Fibroblast of skin of right biceps (primary cell): ENCODE measurements at places on chromosomes 1 and 21.

- no peak for DNase-seq
Observed at GRCh38 chr1:98688110-98688739, 26.7 kb downstream of the SNX7 start.

- no peak for DNase-seq
Observed at GRCh38 chr1:6459850-6460265, 6.1 kb downstream of the TNFRSF25 start.

- DNase-seq = no peak
Observed at GRCh38 chr1:93699503-93700168, 18.0 kb upstream of the BCAR3 start.

DNA sequence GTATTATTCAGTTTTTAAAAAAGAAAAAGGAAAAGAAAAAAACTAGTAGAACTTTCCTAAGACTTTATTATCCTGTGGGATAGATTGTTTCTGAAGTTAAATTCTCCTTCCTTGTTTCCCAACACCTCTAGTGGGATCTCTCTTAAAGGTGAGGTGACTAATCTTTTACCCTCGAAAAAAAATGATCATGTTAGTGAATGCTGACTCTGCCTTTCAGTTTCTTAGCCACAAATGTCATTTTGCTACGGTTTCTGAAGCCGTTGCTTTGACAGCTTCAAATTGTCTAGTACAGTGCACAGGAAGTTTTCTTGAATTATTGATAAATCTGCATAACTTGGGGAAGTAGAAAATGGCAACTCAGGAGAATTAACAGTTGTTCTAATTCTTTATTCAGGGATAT lies 13.0 kb upstream of the NEK7 start:
- no peak for DNase-seq

- DNase-seq = peak; percentile 72
Observed at GRCh38 chr1:182608845-182609610, 4.8 kb upstream of the RGS16 start.

DNA sequence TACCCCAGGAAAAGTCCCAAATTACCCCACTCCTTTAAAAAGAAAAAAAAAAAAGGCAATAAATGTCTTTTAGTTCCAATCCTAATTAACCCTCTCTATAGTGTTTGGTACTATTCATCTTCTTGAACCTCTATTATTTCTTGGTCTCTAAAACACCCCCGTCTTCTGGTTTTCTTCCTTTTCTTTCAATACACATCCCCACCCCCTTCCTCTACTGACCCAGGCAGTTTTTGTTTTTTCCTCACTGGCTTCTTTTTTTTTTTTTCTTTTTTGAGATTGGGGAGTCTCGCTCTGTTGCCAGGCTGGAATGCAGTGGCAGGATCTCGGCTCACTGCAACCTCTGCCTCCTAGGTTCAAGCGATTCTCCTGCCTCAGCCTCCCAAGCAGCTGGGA lies 26.1 kb downstream of the EGLN1 start:
- DNase-seq = no peak

DNA sequence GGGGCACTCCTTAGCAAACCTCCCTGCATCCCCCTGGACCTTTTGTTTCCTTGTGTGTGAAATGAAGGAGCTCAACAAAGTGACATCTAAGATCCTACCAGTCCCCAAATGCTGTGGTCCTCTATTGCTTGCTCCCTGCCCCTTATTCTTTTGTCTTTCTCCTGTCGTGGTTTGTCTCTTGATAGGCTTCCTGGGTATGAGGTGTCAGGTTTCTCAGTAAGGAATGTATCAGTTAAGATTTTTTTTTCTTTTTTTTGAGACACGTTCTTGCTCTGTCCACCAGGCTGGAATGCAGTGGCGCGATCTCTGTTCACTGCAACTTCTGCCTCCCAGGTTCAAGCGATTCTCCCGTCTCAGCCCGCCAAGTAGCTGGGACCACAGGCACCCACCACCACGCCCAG lies 16.8 kb downstream of the CNIH3 start:
- peak; percentile 78 for DNase-seq

DNA sequence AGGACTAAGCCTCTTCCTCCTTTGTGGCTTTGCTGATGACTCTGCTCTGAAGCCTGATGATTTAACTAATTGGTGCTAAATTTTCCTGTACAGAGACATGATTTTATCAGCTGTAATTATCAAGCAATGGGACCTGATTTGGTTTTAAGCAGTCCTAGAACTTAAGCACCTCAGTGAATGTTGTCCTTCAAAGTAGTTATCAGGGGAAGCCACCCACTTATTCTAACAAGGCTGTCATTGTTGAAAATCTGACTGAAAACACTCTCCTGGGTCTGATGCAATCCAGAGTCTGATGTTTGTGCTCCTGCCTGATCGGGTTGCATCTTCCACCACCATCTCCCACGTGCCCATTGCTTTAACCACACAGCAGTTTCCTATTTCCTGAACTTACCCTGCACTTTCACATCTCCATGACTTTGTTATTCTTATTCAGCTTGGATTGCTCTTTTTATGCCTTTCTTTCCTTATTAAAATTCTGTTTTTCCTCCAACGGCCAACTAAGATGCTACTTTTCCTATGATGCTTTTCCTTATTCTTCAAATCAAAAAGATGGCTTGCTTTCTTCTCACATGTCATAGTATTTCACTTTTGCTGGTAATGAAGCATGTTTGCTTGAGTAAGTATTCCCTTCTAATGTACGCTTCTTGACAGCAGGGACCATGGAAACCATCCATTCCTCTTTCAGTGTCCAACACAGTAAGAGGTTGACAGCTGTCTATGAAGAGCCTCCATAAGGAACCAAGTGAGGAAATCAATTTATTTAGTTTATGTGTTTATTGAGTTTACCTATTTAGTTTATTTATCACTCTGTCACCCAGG lies 55.0 kb downstream of the S1PR1 start:
- peak; percentile 80 for DNase-seq

DNA sequence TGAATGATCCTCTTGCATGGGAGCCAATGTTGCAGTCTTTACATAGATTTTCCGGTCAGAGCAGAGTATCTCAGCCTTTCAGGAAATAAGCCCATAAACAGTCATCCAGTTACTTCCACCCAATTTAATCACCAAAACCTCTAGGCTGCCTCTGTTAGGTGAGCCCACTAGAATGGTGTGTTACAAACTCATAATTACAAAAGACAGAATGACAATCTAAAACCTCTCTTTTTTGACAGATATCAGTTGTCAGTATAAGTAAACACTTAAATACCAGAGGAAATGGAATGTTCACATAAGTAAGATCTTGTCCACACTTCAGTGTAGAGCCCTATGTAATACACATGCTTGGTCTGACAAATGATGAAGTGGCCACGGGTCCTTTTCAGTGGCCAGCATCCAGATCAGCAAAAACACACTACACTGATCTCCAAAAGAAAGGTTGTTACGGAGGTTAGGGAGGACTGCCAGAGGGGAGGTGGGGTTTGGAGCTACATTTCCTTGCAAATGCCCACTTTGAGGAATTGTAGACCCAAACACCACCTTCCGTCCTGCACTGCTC lies 71.3 kb upstream of the FBXO28 start:
- no peak for DNase-seq

DNA sequence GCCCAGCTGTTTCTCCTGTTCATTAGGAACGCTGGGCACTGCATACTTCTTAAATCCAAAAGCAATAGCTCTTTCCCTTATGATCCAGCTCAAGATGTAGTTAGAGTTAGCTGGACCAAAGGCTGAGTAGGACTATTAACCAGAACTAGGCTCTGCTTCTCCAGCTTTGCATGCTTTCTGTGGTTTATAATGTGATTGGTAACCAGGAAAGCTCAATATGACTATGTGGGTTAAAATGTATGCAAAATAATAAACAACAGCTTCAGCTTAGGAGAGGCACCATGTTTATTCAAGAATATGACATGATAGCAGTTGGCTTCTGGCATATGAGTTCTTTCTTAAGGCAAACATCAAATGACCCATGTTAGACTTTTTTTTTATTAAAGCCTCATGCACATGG lies 73.8 kb downstream of the LYPLAL1 start:
- no peak for DNase-seq

DNA sequence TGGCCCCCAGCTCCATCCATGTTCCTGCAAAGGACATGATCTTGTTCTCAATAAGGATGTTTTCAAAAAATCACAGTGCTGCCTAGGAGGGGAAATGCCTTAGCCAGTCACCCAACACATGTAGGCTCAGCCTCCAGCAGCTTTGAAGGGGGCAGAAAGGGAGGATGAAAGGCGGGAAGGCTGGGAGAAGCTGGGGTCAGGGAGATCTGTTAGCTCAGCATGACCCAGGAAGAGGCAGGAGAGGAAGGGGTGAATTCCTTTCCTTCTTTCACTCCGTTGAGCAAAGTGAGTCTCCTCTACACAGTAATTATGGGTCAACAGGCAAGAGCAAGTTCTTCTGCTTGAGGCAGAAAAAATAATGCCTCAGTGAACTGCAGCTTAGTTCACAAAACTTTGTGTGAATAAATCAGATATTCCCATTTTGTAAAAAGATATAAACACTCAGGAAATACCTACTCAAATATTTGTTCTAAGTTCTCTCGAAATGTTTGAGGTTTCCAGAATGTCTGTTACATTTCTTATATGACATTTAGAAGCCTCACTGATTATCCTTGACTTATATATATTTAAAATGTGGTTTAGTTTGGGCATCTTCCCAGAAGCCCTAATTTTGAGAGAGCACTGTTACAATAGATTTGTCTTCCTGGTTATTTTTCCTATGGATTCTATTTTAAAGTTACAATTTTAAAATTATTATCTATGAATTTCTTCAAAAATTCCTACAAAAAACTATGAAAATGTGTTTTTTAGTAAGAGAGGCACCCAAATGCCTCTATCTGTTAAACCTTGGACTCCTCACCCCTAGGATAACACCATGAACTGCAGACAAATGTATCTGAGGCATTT lies 116.8 kb downstream of the KCNJ6 start:
- peak; percentile 65 for DNase-seq

DNA sequence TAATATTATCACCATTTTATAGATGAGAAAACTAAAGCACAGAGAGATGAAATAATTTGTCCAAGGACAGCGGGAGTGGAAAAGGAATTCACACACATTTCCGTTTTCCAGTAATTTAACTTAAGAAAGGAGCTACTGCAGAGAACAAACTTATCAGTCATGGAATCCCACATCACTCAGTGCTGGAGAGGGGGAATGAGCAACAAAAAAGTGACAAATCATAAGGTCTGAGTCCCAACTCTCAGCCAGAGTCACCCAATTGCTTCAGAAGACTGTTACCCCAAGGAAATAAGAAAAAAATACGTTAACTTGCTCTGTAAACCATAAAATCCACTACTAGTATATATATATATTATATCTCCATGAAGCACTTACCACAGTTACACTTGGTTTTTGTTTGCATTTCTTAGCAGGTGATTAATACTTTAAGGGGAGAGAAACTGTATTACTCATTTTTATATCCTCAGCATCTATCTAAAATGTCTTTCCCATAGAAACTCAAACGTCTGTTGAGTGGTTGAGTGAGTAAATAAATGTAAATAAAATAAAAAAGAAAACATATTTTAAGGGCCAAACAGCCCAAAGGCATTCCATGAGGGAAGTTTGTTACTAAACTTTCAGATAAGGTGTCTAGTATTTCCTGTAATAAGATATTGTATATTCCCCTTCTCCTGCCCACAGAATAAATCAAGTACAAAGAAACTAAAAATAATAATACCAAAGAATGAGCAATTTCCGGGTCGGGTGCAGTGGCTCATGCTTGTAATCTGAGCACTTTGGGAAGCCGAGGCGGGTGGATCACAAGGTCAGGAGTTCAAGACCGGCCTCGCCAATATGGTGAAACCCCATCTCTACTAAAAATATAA lies 76.8 kb downstream of the SLC45A1 start:
- peak; percentile 87 for DNase-seq

DNA sequence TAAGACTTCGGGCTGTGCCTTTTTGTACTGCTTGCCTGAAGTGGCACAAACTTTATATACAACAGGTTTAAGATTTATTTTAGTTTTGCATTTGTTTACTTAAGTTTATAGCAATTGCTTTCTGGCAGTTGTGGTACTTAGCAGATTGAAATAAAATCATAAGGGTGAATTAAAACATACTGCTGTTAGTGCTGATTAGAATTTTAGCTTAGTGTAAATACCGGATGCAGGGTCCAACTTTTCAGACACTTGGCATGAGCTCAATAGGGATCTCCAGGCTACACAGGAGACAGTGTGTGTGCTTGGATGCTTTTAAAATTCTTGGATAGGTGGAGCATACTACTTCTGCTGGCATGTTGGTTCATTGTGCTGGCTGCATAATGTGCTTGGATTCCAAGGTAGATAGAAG lies 159.6 kb downstream of the NFIA start:
- no peak for DNase-seq
